PC-3 (cell line): ENCODE measurements at places on chromosomes 4 and X. TPM values are rescaled to one million over a fixed set of nuclear protein-coding genes. Genes with fewer than 3 reads are reported as not detected.

GRCh38 chrX:143664302-143664701 lies 28.4 kb upstream of the SLITRK4 start:
- DNase-seq = peak; percentile 53

DNA sequence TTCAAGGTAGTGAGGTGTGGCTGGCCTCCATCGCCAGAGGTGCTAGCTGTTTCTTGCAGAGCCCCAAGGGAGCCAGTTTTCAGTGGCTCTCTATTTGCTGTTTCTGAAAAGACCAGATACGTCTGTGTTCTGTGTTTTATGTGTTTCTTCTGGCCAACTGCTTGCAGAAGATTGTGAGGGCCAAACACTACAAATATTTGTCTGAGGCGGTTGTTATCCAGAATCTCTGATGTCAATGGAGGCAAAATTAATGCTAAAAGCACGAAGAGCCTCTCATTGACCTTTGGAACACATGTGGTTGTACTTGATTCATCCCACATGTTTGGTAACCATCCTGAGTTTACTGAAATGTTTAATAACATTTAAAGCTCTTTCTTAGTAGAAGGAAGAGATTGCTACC lies 113.9 kb downstream of the CT47B1 start:
- peak; percentile 12 for DNase-seq

Gene GC
- not detected in 2 replicates for total RNA-seq

GRCh38 chr4:61070269-61070668 lies 129.9 kb upstream of the ADGRL3 start:
- peak; percentile 62 for DNase-seq

Gene CTAG2
- total RNA-seq = not detected in 2 replicates

Gene ELF4
- 23.4 and 23.8 TPM in 2 replicates for total RNA-seq

GRCh38 chr4:169351872-169352271 lies 81.1 kb upstream of the SH3RF1 start:
- no peak for DNase-seq

- DNase-seq = no peak
Measured at GRCh38 chr4:98343626-98344025, 82.4 kb downstream of the RAP1GDS1 start.

Gene DKK2
- not detected in 2 replicates for total RNA-seq

DNA sequence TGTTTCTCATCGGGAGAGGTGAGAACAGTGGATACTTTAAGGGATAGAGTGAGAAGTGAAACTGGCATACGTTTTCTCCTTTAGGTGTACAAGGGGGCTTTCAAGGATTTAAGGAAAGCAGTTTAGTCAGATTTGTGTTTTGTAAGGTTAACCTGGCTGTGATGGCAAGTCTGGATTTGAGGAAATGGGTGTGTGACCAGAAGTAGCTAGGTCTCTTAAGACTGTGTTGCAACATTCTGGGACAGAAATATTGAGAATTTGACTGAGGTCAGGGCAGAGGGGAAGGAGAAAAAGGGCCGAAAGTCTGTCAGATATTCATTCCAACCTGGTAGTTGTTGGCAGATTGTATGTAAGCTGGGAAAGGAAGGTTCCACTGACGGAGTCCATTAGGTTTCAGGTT lies 10.4 kb upstream of the GABRE start:
- no peak for DNase-seq

- no peak for DNase-seq
Measured at GRCh38 chr4:142713282-142714030, 132.6 kb downstream of the INPP4B start.

Gene NDUFA1
- 122 and 167 TPM in 2 replicates for total RNA-seq

DNA sequence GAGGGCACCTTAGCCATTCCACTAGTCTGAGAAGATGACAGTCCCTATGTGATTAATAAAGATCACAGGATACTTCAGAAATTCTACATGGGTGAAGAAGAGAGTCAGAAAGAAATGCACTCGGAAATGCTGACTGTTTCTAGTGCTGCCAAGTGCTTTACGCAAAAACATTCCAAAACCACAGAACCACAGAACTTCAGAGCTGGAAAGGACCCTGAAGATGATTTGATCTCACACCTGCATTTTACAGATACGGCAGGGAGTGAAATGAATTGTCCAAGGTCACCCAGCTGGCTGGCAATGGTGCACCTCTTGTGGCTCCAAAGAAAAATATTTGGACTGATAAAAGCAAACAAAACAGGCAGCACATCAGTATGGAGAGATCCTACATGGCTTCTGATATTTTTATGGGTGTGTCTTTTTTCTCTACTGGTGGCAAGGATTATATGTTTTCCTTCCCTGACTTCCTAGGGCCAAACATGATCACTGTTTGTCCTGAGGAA lies 115.9 kb downstream of the MAML3 start:
- DNase-seq = peak; percentile 56

- DNase-seq = no peak
Measured at GRCh38 chrX:18721683-18722499, 14.4 kb downstream of the PPEF1 start.

GRCh38 chr4:19534159-19534558 lies 717.5 kb upstream of the SLIT2 start:
- DNase-seq = no peak

Gene SPANXB1
- total RNA-seq = 0.33 TPM in 1 of 2 replicates, not detected in the other

GRCh38 chr4:139535228-139535870 lies 20.7 kb downstream of the SETD7 start:
- DNase-seq = no peak

DNA sequence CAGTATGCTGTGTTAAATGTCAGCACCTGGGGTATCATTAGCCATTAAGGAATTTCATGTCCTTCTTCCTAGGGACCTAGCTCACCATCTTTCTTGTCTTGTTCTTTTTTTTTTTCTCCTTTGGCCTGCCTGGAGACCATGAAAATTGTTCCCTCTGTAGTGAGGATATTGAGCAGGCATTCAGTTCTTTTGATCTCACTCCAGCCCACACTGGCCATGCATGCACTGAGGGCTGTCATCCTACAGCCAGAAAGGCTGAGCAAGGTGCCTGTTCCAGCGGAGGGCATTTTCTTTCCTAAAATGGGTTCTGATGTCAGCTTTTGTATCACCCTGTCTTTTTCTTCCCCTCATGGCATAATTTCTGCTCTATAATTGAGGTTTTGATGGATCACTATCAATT lies 275.9 kb upstream of the HAND2 start:
- DNase-seq = no peak

GRCh38 chrX:87582453-87582852 lies 64.9 kb downstream of the KLHL4 start:
- no peak for DNase-seq

- DNase-seq = no peak
Measured at GRCh38 chr4:6011271-6011671, 7.0 kb downstream of the C4orf50 start.

Gene CC2D2A
- 13.1 and 13.4 TPM in 2 replicates for total RNA-seq

Gene PRSS12
- total RNA-seq = 0.58 and 1.5 TPM in 2 replicates

DNA sequence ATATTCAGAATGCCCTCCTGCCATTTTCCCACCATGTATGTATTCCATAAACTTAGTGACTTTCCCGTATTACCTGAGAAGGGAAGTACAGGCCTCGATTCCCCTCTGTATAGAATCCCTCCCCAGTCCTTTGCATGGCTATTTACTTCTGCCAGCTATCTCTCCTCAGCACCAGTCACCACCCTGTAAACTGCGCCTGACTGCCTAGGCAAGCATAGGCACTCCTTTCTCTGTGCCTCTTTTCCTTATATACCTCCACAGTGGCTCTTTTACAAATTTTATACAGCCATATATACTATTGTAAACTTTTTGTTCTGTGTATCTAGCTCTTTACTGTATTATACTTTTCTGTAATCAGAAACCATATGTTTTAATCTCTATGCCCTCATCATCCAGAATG lies 130.9 kb upstream of the TET2 start:
- no peak for DNase-seq

DNA sequence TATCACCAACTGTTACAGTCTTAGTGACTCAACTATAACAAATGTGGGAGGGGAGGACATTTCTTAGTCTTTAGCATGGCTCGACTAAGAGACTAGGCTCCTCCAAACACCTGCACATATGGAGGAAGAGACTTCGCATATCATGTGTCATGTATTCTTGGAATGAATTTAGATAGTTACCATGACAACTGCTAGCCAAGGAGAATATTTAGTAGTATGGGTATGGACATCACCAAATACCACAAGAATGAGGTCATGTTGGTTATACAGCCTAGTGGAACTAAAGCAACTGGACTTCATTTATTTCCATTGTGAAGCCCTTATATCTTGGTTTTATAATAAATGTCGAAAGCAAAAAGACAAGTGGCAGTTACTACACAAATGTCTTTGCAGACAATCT lies 512.3 kb downstream of the CFAP47 start:
- peak; percentile 46 for DNase-seq

- DNase-seq = no peak
Measured at GRCh38 chr4:2789793-2790582, 2.9 kb upstream of the SH3BP2 start.

GRCh38 chr4:4727536-4727935 lies 131.9 kb upstream of the MSX1 start:
- DNase-seq = no peak

DNA sequence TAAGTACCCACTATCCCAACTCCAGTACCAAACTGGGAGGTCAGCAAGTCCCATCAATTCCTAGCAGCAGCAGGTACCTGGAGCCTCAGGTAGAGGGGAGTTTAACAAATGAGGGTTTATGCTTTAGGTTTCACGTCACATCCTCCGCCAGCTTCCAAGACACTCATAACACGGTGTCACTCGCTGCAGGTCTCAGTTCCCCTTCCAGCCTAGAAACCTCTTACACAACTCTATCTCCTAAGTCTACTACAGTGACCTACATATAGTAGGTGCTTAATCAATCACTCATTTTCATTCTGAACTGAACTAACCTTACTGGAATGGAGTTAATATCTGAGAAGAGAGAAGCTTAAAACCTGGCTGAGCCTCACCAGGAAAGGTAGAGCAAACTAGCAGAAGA lies 96.0 kb downstream of the EFHC2 start:
- no peak for DNase-seq

GRCh38 chr4:152385551-152385950 lies 150.3 kb downstream of the FBXW7 start:
- DNase-seq = peak; percentile 47

DNA sequence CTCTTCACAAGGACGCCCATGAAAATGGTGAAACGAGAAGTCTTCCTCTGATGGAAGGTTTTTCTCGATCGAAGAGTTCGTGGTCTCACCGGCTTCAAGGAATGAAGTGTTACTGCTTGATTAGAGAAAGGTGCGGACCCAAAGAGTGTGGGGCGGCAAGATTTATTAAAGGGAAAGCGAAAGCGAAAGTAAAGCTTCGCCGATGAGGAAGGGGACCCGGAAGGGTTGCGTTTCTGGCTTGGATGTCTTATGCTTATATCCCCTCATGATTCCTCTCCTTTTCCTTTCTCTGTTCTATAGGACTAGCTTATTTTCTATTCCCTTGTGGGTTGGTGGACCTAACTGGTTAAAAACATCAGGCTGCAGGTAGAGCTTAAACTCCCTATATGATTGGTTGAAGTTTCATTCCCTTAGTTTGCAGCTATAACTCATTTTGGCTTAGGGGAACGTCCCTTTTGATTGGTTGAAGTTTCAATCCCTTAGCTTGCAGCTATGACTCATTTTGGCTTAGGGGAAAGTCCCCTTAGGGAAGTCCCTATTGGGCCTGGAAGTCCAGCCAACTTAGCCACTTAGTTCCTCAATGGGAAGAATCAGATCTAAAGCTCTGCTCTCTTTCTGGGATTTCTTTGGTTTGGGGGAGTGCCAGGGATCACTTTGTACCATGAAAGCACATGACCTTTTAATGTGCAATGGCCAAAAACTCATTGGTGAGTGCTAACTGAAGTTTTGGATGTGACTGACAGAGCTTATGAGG lies 1025.0 kb upstream of the PCDH10 start:
- DNase-seq = no peak

- DNase-seq = no peak
Measured at GRCh38 chr4:140238351-140239056, 84.5 kb upstream of the MAML3 start.

Gene DRP2
- 0.15 and 0.58 TPM in 2 replicates for total RNA-seq

Gene MGARP
- 0.33 TPM in 1 of 2 replicates, not detected in the other for total RNA-seq

DNA sequence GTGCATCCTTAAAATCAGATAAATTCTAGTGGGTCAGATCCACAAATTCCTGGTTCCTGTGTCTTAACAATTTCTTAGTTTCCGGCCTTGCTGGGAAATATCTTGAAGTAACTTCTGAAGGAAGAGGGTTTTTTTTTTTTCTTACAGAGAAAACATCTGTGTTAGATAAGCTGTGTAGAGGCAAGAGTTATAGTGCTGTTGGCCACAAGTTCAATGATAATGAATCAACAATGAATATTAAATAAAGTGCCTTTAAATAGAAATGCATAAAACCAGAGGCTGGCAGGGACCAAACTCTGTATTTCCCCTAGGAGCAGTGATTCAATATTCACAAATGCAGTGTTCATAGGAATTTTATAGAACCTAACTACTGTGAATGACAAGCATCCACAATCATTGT lies 711.9 kb upstream of the ATOH1 start:
- no peak for DNase-seq

DNA sequence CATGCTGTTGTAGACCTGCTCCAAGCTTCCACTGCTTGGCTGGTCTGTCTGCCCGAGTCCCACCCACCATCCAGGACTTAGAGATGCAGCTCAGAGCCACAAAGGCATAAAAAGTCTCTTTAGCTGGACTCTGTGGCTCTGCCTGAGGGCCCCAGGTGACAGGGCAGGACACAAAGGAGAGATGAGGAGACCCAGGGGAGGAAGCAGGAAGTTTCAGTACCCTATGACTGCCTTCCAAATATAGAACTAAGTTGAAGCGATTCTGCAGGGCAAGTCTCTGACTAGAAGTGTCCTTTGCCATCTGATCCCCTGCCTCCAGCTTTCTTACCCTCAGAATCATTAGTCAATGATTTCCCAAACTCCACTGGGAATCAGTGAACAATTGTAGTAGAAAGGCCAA lies 11.2 kb upstream of the CXCR3 start:
- no peak for DNase-seq

Gene GAGE12F
- not detected in 2 replicates for total RNA-seq

Gene MUC7
- 0.04 TPM in 1 of 2 replicates, not detected in the other for total RNA-seq

DNA sequence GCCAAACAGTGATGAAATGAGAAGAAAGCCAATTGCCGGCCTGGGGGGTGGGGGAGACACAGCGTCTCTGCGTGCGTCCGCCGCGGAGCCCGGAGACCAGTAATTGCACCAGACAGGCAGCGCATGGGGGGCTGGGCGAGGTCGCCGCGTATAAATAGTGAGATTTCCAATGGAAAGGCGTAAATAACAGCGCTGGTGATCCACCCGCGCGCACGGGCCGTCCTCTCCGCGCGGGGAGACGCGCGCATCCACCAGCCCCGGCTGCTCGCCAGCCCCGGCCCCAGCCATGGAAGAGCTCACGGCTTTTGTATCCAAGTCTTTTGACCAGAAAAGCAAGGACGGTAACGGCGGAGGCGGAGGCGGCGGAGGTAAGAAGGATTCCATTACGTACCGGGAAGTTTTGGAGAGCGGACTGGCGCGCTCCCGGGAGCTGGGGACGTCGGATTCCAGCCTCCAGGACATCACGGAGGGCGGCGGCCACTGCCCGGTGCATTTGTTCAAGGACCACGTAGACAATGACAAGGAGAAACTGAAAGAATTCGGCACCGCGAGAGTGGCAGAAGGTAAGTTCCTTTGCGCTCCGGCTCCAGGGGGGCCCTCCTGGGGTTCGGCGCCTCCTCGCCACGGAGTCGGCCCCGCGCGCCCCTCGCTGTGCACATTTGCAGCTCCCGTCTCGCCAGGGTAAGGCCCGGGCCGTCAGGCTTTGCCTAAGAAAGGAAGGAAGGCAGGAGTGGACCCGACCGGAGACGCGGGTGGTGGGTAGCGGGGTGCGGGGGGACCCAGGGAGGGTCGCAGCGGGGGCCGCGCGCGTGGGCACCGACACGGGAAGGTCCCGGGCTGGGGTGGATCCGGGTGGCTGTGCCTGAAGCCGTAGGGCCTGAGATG lies at the start of gene SHOX:
Gene SHOX, plus strand, starts transcription at position 180 of the 885 bp plus-strand sequence. Its CDS starts 107 bp downstream, at position 287.
- DNase-seq = no peak

- no peak for DNase-seq
Measured at GRCh38 chr4:129675036-129675435, 579.1 kb downstream of the C4orf33 start.

- DNase-seq = no peak
Measured at GRCh38 chr4:155610143-155610542, 56.5 kb upstream of the GUCY1A1 start.
